ENCODE measurements at places on chromosomes 11 and 22.

DNA sequence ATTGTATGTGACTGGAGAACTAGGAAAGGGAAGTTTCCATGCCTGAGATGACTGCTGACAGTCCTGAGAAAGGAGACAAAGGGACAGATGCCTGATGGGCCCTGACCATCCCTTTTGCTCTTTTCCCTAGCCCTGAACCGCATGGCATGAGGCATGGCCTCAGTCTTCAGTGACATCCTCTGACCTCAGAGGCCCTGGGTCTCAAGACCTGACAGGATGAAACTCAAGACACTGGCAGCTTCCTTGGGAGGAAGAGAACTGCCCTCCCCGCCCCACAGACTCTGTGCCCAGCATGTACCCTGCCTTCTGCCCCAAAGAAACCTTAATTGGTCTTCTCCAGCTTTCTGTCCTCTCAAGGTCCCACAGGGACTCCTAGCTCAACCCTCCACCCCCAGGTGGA is 444.1 kb downstream of the SOX6 start:
- no peak for DNase-seq

DNA sequence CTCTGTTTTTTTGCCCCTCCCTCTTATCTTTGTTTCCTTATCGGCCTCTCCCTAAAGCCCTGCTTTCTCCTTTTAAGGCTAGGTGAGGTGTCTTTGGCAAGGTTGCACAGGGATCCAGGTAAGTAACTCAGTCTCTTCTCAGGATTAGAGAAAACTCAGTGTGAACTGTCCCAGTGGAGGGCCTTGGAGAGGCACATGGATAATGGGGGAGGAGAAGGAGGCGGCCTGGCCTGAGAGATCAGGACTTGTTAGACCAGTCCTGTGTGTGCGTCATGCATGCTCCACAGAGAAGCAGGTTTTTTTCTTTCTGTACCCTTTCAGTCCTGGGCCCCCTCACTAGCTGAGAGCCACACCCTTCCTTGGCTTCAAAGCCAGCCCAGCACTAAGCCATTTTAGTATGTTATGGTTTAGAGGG is 19.9 kb downstream of the CTNND1 start:
- no peak for DNase-seq

GRCh38 chr11:119056421-119056999 is 495 bp downstream of the HYOU1 start:
- peak; percentile 4 for DNase-seq

DNA sequence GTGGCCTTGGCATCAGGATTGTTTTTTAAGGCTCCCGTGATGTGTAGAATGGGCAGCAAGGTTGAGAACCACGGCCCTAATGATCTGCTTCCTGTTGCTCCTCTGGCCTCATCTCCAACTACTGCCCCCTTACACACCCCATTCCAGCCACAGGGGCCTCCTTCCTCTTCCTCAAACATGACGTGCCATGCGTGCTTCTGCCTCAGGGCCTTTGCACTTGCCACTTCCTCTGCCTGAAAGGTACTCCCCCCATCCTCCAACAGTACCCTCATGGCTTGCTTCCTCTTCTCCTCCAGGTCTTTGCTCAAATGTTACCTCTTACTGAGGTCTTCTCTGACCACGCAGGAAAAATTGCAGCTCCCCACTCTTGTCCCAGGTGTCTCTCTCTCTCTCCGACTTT is 93.9 kb upstream of the CSNK2A3 start:
- no peak for DNase-seq

DNA sequence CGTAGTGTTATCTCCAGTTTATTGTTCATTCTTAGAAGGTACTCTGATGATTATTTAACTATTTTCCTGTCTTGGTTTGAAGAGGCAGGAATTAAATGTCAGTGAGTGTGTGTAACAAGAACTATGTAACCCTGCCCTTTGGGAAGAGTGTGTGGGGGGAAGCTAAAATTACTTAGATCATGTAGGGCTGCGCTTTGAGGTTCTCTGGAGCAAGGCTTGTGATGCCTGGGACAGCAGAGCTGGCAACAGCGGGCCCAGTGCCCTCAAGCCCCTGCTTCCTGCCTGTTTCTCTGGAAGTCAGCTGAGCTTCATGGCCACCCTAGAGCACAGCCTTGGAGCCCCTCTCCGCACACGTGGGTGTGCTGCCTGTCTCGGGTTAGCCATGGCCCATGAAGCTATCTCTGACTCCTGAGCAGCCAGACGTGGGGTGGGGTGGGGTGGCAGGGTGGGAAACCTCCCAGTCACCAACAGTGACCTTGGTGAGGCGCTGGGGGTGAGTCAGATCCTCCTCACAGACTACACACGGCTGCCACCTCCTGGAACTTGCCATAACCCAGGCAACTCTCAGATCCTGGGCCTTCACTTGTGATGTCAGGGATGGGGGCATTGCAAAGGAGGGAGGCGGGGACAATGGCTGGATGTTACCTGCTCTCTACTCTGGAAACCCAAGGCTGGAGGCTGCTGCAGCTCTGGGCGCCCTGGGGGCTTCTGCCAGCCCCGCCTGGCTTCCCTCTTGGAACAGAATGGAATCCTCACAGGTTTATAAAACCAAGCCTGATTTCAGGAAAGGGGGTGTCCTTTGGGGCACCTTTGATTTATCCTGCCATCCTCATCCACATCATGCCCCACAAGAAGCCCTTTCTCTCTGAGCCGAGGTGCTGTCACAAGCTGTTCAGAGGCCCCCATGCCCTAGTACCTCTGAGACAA is 88.6 kb downstream of the SNX19 start:
- no peak for DNase-seq

GRCh38 chr11:48384670-48385069 is 18.4 kb upstream of the OR4C5 start:
- DNase-seq = no peak

- DNase-seq = no peak
These were observed 78.4 kb downstream of the PDHX start for GRCh38 chr11:34994854-34995253.

DNA sequence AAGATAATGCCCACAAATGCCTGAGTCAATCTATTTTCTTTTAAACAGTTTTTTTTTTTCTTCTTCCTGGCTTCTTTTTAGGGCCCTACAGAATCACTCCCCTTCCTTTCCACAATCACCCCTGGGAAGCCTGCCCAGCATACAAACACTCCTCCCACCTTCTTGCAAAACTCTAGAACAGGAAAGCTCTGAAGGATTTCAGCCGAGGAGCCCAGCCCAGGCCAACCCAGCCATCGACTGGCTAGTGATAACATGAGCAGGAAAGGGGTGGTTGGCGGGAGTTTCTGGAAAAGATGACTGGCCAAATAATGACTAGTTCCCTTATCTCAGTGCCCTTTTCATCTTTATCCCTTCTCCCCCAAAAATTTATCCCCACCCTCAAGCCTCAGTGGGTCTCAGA is 68.2 kb downstream of the USP35 start:
- no peak for DNase-seq

DNA sequence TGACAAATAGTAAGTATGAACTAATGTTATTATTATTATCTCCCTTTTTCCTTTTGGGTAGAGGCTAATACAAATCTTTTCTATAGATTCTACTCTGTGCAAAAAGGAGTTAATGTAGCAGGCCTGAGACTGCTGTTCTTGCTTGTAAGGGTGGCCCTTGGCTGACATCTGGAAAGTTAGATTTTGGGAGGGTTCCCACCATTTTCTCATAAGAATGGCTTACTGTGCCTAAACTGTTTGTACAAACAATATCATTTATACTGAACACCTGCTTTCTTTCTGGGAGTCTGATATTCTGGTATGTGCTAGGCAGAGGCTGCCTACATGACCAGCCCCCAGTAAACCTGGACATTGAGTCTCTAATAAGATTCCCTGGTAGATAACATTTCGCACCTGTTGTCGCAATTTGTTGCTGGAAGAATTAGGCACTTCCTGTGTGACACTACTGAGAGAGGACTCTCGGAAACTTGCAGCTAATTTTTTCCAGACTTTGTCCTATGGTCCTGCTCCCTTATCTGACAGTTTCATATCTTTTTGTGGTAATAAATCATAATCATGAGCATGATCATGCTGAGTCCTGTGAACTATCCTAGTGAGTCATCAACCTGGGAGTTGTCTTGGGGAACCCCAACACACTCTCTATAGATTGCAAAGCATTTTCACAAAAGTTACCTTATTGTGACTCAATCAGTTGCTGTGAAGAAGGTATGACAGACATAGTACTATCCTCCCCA is 257.7 kb upstream of the CCDC90B start:
- no peak for DNase-seq

DNA sequence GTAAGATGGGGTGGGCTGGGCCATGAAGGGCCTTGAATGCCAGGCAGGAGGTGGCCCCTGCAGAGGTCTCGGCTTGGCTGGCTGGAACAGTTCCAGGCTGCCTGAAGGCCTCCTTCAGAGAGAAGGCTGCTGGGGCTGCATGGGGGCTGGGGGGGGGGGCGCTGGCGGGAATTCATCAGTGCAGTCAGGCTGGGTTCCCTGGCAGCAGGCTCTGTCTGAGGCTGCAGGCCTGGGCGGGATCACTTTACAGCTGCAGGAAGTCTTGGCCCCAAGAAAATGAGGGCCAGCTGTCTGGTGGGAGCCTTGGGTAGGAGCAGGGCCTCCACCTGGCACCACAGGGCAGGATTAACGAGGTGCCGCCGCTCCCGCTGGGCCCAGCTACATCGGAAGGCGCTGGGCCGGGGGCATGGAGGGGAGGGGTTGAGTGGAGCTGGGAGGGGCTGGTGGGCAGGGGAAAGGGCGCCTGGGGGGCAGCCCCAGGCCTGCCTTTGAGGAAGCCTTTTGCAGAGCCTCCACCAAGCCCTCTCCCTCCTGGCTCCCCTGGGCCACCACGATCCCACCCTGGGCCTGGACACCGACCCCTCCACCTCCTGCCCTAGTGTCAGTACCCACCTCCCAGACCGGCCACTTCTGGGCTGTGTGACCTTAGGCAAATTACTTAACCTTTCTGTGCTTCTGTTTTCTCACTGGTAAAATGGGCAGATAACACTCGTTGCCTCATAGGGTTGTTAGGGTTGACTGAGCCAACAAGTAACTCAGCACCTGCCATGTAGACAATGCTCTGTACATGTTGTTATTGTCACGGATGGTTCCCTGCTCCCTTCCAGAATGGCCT is 31.0 kb upstream of the HMOX1 start:
- no peak for DNase-seq

- DNase-seq = peak; percentile 89
These were observed at the start of gene THY1 for GRCh38 chr11:119422809-119423508. Gene THY1, minus strand, starts transcription at chr11:119423172. Its CDS starts 2,267 bp downstream, at chr11:119420905.

GRCh38 chr11:15213471-15214231 is 98.9 kb downstream of the INSC start:
- DNase-seq = no peak

DNA sequence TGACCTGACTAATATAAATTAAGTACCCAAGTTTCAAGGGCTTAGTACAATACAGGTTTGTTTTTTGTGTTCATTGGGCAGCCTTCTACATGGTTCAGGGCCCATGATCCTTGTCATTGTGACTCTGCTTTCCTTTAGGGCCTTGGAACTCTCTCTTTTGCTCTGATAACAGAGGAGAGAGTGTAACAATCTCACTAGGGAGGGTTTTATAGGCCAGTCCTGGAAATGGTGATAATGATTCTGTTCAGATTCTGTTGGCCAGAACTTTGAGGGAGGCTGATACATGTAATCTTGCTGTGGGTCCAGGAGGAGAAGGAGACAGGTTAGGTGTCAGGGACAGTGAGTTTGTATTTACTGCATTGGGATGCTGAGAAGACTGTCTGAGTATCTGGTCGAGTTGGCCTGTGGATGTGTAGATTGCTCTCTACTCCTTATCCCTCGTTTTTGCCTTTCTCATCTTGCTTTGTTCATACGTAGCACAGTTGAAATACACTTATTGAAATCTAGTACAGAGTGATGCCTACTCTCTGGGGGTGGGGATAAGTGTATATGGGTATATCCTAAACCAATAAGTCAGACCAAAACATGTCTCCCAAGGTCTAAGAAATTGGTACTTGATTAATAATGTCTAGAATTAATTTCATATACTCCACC is 37.5 kb upstream of the HEPHL1 start:
- no peak for DNase-seq

Data from G401 (cell line).